SK-N-MC (cell line): ENCODE measurements at places on chromosomes 2 and 18.

GRCh38 chr2:150681120-150681804 lies 193.8 kb upstream of the RND3 start:
- no peak for DNase-seq

DNA sequence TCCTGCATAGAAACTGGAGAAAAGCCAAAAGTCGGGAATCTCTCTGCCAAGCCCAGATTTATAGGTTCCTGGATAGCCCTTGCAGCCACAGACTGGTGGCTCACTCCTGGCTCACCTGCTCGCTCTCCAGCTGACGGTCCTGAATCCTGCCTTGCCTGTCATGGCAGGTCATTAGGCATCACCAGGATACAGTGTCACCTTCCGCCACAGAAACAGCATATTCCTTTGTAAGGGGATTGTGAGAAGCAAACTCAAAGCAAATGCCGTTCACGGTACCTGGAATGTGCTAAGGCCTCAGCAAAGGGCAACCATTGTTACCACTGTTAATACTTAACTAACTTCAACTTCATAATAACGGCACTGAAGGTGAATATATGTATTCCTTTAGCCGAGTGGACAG lies 57.1 kb upstream of the GPR45 start:
- no peak for DNase-seq

GRCh38 chr18:76358774-76359173 lies 136.3 kb downstream of the ZNF516 start:
- no peak for DNase-seq

DNA sequence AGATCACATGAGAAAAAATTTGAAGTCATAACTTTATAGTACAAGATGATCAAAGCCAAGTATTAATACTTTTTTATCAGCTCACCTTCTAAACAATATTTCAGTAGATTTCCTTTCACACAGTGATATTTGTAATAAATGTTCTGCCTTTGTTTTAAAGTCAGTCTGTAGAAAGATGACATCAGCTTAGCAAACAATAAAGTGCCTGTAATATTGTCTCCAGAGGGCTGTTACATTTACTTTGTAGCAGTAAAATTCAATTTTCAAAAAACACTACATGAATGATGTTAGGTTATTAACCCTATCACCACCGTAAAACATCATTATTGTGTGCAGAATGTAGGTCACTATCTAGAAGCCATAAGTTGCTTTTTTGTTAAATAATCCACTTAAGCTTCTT lies 49.6 kb downstream of the ZEB2 start:
- no peak for DNase-seq

DNA sequence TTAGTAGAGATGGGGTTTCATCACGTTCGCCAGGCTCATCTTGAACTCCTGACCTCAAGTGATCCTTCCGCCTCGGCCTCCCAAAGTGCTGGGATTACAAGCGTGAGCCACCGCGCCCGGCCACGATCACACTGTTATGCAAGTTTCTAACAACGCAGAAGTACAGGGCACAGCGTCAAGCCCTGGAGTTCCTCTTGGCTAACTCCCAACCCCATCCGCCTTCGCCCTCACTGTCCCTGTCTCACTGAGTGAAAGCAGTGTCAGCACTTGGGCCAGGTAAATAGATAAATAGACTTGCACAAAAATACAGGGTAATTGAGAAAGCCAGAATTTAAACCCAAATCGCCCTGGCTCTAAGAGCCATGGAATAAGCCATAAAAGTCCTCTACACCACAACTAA lies 111.7 kb downstream of the ACVR1 start:
- no peak for DNase-seq

GRCh38 chr2:44680983-44681531 lies 260.4 kb upstream of the SIX3 start:
- DNase-seq: no peak

GRCh38 chr2:169641464-169641863 lies 52.7 kb downstream of the CFAP210 start:
- DNase-seq: no peak

DNA sequence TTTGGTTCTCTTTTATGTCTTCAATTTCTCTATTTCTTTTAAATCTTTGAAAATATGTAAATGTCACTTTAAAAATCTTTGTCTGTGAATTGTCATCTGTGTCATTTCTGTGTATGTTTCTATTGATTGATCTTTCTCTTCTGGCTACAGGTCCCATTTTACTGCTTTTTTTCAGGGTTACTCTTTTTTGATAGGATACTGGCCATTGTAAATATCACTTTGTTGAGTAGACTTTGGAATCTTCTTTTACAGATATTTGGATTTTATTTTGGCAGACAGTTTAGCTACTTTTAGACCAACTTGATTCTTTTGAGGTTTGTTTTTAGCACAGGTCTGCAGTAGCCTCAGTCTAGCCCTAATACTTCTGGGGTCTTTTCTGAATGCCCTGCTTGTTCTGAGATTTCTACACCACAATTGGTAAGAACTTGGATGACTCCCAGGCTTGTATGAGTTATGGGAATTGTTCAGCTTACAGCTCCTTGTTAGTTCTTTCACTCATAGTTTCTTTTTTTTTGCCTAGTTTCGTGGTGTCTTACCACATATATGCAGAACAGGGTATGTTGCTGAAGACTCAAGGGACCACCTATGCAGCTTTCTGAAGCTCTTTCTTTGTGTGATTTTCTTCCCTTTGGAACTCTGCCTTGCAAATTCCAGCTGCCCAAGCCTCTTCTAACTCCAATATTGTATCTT lies 122.2 kb downstream of the QPCT start:
- no peak for DNase-seq

GRCh38 chr18:21743166-21743832 lies 2.7 kb downstream of the MIB1 start:
- no peak for DNase-seq

- no peak for DNase-seq
Observed at GRCh38 chr18:27717816-27718215, 459.1 kb downstream of the CDH2 start.

GRCh38 chr2:201643216-201643890 lies at the start of gene TMEM237:
Gene TMEM237, minus strand, starts transcription at chr2:201643503. Its CDS starts 103 bp downstream, at chr2:201643400.
- no peak for DNase-seq

- DNase-seq: no peak
Observed at GRCh38 chr2:85760371-85760770, 6.6 kb downstream of the ATOH8 start.
